ENCODE measurements at places on chromosomes 5 and 9.

- DNase-seq: no peak
Measured at GRCh38 chr5:147437161-147437596, 72.7 kb downstream of the DPYSL3 start.

GRCh38 chr5:117188211-117188610 is 613.6 kb upstream of the SEMA6A start:
- DNase-seq: no peak

GRCh38 chr9:104448036-104448435 is 56.0 kb upstream of the OR13F1 start:
- no peak for DNase-seq

GRCh38 chr5:130555429-130555828 is 609.6 kb downstream of the HINT1 start:
- no peak for DNase-seq

DNA sequence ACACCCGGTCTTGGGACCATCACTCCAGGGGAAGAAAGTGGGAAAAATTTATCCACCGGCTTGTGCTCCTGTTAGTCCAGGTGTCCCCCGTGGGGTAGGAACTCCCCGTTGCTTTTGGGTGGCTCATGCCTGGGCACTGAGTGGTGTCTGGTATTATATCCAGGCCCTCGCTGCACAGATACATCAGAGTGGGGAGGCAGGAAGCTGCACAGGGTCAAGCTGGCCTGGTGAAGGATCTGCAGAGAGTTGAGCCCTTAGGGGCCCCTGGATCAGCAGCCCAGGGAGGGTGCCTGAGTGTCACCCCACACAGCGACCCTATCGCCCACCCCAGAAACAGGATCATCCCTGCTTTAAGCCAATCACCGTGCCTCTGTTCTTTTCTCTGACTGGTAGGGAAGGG is 24.4 kb upstream of the COL5A1 start:
- no peak for DNase-seq

- DNase-seq: peak; percentile 87
Measured at GRCh38 chr5:108655750-108656450, 91.8 kb upstream of the FER start.

GRCh38 chr5:172123269-172123692 is 64.7 kb downstream of the STK10 start:
- peak; percentile 81 for DNase-seq

DNA sequence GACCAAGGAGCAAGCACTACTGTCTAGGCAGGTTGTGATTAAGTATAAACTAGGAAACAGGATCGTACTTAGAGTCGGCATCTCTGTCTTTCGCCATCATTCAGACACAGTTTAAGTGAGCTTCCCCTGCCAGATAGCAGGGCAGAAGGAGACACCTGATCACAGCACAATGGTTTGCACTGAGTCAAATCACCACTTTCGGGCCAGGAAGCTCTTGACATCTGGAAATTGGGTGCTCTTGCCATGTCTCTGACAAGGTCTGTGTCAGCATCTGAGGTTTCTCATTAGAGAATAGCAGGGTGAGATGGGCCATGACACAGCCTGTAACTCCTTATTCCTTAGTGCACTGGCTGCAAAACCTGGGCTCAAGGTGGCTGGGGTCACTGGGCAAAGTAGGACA is 8.3 kb downstream of the ADRB2 start:
- DNase-seq: no peak

- peak; percentile 99 for DNase-seq
Measured at GRCh38 chr5:68046445-68046844, 169.1 kb upstream of the PIK3R1 start.

GRCh38 chr5:53239301-53239990 is 129.9 kb upstream of the MOCS2 start:
- no peak for DNase-seq
